ENCODE measurements at places on chromosomes 5 and 9. TPM values are rescaled to one million over a fixed set of nuclear protein-coding genes. Genes with fewer than 3 reads are reported as not detected.

Gene NUTM2F
- total RNA-seq, result 0.15 TPM

Gene AGPAT2
- total RNA-seq, result 136 TPM

Gene SUSD3
- 8.7 TPM for total RNA-seq

Gene BTNL8
- not detected for total RNA-seq

Gene TRIM36
- 0.15 TPM for total RNA-seq

Gene OR1Q1
- total RNA-seq, result not detected

DNA sequence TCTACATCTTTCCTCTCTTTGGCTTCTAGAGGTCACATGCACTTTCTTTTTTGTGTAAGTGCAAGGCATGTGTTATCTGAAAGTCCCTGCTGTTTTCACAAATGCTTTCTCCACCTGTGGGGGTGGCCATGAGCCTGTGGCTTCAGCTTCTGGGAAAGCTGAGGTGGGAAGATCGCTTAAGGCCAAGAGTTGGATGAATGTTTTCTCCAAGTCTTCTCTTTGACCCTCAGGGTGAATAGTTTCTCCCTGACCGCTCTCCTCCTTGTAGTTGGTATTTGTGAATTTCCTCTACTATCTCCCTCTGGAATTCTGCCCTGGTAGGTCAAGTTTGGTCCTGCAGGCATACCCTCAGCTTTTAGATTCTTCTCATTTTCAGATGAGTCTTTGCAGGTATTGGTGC, 74.2 kb downstream of the UGCG start:
- DNase-seq, result no peak

DNA sequence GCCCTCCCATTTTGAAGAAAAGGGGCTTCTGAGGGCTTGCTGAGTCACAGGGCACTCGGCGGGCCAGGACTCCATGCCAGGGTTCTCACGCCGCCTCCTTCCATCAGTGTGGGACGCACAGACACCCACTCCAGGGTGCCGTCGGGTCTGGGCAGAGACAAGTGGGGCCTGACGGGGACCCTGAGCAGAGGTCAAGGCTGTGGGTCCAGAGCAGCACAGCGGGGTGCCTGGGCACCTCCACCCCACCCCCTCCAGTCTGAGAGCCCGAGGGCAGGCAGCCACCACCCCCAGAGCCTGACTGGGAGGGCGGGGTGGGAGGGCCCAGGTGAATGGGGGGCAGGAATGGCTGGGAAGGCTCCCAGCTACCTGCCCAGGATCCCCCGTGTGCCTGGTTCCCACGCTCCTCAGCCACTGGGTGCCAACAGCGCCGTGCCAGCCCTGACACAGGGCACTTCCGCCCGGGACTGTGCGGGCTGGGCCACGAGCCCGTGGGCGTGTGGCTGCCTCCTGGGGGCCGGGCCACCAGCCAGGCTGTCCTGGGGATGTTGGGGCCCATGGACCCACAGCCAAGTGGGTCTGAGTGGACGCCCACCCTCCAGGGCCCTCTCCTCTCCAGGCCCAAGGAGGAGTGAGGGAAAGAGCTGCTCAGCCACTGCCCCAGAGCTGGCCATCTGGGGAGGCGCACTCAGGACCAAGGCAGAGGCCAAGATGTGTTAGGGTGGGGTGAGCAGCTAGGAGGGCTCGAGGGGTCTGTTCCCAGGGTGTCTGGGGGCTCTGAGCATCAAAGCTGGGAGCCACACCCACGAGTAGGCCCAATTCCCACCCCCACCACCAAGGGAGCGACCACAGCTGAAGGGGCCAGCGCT, 10.1 kb upstream of the NRARP start:
- DNase-seq, result peak; percentile 53

- no peak for DNase-seq
Observed at GRCh38 chr5:156920861-156921431, 42.1 kb downstream of the TIMD4 start.

DNA sequence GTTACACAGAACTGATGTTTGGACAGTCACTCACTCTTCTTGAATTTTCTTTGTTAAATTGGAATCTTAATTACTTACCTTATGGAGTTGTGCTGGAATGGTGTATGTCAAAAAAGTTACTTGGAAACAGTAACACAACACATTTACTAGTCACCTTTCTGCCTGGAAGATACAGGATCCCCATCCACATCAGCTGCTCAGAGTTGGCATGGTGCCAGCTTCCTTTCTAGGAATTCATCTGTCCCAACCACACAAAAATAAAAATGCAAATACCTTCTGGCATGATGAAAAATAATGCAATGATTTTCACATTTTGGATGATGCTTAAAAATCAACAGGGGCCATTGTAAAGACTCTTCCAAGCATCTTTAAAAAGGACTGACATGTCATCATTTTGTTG, 341.5 kb downstream of the TMEM38B start:
- DNase-seq, result no peak

GRCh38 chr5:107303171-107303968, 367.4 kb downstream of the EFNA5 start:
- DNase-seq, result no peak

DNA sequence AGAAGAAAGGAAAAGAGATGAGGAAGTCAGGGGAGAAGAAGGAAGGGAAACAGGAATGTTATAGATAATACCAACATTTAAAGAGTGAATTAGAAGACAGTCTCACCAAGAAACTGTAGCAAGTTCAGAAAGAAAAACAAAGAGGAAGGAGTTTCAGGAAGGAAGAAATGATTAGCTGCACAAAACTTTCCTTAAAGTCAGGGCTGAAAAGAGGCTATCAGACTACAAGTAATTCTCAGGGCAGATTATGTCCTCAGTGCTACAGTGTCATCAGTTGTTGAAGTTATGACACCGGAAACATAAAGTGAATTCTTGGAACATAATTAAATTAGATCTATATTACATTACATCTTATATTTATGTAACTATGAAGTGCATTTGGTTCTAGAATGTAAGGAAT, 226.9 kb downstream of the ARRDC3 start:
- no peak for DNase-seq

Measured in PC-9 (cell line).